MG63 (cell line): ENCODE measurements at places on chromosomes 12 and 14. TPM values are rescaled to one million over a fixed set of nuclear protein-coding genes. Genes with fewer than 3 reads are reported as not detected.

The CD4 gene
- total RNA-seq: not detected in 2 replicates

The GSG1 gene
- total RNA-seq: 0.33 TPM in 1 of 2 replicates, not detected in the other

DNA sequence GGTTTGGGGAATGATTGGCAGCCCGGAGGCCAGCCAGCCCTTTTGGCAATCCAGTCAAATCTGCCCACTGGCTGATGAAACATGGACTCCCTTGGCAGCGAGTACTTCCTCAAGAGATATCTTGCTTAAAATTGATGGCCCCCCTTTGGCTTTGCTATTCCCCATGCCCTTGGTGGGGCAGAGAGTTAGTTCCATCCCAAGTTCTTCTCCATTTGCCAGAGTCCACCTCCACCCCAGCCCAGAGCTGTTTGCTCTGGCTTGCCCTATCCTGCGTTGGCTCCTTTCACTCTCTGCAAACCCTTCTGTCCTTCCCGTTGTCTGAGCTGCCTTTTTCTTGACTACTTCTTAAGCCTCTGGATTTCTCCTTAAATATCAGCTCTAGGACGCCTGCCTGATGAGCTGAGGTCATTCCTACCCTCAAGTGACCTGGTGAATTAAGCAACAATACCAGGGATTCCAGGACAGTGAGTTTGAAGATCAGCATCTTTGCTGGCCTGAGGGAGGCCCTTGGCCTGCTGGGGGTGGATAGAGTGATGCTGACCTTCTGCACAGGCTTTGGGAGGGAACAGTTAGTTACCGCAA lies 212.0 kb downstream of the CACNA1C start:
- peak; percentile 85 for DNase-seq

DNA sequence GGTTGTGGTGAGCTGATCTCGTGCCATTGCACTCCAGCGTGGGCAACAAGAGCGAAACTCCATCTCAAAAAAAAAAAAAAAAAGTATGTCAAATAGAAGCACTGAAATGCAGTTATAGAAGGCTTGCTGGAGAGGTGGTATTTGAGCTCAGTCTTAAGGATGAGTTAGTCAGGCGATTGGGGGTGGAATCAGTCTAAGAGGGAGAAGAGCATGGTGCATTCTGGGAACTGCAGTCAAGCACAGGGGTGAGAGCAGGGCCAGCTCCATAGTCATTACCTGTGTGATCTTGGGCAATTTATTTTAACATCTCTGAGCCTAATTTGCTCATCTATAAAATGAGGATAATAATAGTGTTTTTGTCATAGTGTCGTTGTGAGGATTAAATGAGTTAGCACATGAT lies 5.9 kb upstream of the GNB3 start:
- no peak for DNase-seq

DNA sequence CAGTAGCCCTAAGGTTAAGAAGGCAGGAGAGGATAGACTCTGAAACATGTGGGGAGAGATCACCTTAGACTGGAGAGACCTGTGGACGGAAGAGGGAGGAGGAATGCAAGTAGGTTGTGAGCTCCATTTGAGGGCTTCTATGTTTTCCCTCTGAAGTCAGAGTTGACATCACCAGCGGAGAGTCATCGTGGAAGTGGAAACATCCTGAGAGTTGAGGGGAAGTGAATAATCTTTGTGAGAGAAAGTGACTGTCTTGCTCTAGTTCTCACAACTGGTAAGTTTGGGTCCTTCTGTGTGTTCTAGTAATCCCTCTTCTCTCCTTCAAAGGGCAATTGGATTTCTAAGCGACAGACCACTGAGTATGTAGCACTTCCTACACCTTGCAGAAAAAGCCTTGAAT lies 103.6 kb upstream of the CCND2 start:
- DNase-seq: no peak

- DNase-seq: no peak
These were observed 35.9 kb downstream of the PHLDA1 start for GRCh38 chr12:75995691-75996090.
